ENCODE measurements at places on chromosomes 3 and 15.

GRCh38 chr3:129366312-129366831 lies 62.1 kb downstream of the EFCAB12 start:
- no peak for DNase-seq

- no peak for DNase-seq
Observed at GRCh38 chr3:26100176-26100575, 310.3 kb downstream of the OXSM start.

- no peak for DNase-seq
Observed at GRCh38 chr3:159859424-159859823, 129.2 kb upstream of the IL12A start.

- no peak for DNase-seq
Observed at GRCh38 chr3:119913021-119913420, 131.1 kb downstream of the NR1I2 start.

- DNase-seq, result no peak
Observed at GRCh38 chr3:102123590-102124190, 274.4 kb downstream of the NFKBIZ start.

All from CD4-positive, alpha-beta T cell treated with Interleukin-2 at 100 ng/mL for 4 hours (primary cell).